ENCODE measurements at places on chromosomes 7 and 10.

DNA sequence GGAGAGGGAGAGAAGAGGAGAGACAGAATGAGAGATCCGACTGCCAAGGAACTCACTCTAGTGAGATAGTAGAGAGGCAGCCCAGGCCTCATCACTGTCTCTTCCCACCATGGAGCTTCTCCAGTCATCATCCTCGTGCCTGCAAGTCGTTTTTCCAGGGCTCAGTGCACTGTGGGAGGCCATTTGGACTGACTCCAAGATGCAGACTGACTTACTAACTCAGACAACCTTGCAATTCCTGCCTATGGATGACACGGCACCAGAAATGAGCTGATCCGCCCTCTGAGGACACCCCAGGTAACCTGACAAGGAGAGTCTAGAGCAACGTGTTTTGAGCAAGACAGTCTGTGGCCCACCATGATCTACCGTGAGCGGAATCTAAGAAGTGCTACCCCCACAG is 154.9 kb downstream of the GLI3 start:
- DNase-seq: no peak

GRCh38 chr7:98360221-98361130 is 40.4 kb downstream of the BAIAP2L1 start:
- no peak for DNase-seq

GRCh38 chr10:133397938-133398337 is 4.0 kb downstream of the MTG1 start:
- no peak for DNase-seq

DNA sequence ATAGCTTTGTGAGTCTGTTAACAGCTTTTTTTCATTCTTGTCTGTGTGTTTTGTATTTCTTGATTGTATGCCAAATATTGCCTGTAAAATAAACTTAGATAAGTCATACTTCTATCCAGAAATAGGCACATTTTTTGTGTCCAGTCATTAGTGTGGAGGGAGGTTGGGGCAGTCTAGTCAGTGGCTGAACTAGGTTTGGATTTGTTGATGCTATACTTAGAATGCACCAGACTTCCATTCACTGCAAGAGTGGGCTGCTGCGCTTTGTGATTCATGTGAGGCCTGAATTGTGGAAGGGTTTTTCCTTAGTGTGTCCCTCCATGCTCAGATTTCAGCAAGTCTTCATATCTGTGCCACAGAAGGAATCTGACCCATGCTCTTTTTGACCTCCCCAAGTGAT is 50.0 kb downstream of the TRUB1 start:
- DNase-seq: no peak
